ENCODE measurements at places on chromosomes 2 and 18.

GRCh38 chr2:2950403-2950952 lies 427.1 kb downstream of the EIPR1 start:
- DNase-seq, result no peak

- DNase-seq, result no peak
These were observed 69.7 kb downstream of the EPHA4 start for GRCh38 chr2:221502270-221503010.

GRCh38 chr2:152623775-152624174 lies 93.5 kb downstream of the PRPF40A start:
- DNase-seq, result no peak

GRCh38 chr2:70715071-70715985 lies 52.7 kb downstream of the ADD2 start:
- DNase-seq, result no peak

- DNase-seq, result no peak
These were observed 95.9 kb downstream of the NCOA1 start for GRCh38 chr2:24586955-24587354.

DNA sequence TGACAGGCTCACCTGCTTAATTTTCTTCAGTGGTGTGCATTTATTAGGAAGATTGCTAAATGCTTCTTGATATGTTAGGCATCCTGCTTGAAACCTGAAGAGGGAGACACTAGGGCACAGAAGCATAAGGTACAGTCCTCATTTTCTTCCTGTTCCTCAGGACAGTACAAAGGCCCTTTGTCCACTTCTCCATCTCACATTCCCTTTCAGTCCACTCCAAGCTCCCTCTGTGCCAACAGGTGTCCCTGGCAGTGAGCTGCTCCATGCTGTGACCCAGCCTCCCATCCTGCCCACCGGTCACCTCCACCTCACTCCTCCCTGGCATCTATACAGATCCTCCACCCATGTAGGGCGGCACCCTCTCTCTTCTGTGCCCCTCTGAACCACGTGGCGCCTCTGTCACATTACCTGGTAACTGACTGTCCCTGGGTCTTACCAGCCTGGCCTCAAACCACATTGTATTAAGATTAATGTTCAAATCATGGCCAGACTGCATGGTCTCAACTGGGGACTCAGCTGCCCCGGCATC lies 162.8 kb downstream of the VAPA start:
- no peak for DNase-seq

GRCh38 chr2:211976076-211976475 lies 562.5 kb downstream of the ERBB4 start:
- DNase-seq, result no peak

DNA sequence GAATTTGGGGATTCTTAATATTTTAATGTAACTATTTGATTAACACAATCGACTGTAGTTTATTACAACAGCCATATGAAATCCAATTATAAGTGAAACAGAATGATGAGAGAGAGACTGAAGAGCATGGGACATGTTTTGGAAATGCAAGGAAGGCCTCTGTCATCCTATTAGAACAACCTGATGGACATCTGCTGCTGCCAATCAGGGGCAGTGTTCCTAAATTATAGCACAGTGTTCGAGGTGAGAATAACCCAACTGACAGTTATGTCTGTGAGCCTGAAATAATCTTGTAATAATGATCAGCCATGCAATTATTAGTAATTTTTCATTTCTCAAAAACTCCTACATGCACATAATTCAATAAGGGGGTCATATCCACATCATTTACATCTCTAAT lies 73.6 kb downstream of the CCDC141 start:
- DNase-seq, result no peak

DNA sequence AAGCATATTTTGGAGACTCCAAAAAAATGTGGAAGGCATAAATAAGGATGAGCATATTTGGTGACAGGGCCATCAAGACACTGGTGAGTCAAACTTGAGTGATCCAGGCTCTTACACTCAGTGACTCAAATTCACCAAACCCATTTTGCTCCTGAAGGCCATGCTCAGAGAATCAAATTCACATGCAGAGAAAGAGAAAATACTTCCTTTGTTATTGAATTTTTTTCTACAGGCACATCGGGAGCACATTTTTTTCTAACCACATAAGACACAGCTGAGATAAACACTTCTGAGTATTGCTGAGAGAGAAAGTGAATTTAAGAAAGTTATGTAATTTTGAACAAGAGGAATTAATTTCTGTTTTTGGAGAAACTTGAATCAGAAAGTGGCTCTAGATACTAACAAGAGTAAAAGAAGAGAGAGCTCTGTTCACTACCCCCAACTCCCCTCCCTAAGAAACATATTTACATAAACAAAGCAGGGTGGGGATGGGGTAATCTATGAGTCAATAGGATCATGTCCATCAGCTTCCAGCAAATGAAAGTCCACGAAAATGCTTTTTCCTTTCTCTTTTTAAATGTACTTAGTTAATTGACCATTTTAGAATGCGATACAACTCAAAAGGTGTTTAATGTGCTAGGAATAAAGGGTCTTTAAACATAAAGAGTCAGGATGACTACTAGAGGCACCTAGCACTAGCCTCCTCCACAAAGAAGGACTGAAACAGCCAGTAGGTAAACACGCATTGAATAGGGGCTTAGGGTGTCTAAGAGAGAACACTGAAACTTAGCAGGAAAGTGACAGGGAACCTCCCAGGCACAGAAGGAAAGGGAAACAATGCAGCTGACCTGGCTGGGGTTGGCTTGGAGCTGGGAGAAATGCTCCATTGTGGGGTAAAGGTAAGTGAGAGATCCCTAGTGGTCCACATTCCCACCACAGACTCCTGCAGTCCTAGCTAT lies 152.3 kb downstream of the KCNE4 start:
- DNase-seq, result no peak

GRCh38 chr18:32405588-32405987 lies 65.1 kb downstream of the GAREM1 start:
- DNase-seq, result no peak

- DNase-seq, result no peak
These were observed 129.4 kb upstream of the NCK2 start for GRCh38 chr2:105615305-105615704.

DNA sequence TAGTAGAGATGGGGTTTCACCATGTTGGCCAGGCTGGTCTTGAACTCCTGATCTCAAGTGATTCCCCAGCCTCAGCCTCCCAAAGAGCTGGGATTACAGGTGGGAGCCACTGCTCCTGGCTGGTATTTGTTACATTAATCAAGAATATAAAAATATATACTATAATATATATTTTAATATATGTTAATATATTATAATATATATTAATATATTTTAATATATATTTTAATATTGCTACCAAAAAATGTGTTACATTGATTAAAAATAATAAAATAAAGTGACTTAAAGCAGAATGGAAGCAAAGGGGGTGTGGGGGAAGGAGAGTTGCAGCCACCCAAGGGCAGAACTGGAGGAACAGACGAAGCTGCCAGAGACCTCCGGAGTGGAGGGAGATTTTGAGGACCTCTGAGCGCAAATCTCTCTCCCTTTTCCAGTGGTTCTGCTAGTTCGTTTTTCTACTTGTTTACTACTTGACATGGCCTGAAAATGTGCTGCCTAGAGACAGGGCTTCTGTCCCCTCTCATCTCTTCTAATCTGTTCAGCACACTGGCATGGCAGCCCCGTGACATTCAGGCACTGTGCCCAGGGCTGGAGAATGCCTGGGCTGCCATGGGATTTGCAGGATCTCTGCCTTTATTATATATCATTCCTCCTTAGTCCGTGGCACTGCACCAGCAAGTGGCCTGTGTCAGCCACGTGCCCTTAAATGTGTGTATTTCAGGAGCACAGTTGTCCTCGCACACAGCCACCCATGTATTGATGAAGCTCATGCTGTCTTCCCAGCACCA lies 47.9 kb upstream of the RAB12 start:
- DNase-seq, result no peak

- no peak for DNase-seq
These were observed 13.2 kb downstream of the KCTD18 start for GRCh38 chr2:200496696-200497095.

DNA sequence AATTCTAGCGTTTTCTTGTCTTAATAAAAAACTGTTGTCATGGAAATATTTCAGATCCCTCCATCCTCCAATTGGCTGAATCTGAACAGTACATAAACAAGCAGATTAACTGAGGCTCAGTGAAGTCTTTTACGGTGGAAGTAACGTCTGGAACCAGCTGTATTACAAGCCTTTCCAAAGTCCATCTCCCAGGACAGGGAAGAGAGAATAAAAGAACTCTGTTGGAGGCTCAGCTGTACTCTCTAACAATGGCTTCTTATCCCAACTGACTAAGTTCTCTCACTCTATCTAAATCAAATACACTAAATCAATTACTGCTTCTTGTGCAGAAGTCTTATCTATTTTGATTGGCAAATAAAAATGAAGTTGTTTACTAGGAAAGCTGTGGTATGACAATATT lies 19.9 kb upstream of the NEDD4L start:
- no peak for DNase-seq

- no peak for DNase-seq
These were observed 710.0 kb downstream of the LRRTM4 start for GRCh38 chr2:76812156-76812555.

DNA sequence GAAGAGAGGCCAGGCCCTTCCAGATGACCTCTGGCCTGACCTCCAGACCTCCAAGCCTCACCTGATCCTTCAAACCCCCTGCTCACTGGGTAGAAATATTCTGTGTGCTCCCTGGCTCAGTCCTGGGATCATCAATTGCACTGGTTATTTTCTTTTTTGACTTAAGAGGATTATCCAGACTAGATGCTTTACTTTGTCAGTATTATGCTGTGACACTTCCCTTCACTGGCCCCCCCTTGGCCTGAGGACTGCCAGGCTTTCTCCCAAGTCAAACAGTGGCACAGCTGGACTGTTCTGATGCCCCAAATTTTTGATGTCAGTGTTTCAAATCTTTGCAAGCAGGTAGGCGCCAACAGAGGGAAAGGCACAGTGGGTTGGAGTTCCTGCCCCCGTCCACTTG lies 156.3 kb upstream of the SKOR2 start:
- no peak for DNase-seq

GRCh38 chr2:132670496-132671150 lies 618 bp upstream of the LYPD1 start:
- DNase-seq, result no peak

- DNase-seq, result no peak
These were observed 118.1 kb downstream of the KLHL29 start for GRCh38 chr2:23503097-23503496.

DNA sequence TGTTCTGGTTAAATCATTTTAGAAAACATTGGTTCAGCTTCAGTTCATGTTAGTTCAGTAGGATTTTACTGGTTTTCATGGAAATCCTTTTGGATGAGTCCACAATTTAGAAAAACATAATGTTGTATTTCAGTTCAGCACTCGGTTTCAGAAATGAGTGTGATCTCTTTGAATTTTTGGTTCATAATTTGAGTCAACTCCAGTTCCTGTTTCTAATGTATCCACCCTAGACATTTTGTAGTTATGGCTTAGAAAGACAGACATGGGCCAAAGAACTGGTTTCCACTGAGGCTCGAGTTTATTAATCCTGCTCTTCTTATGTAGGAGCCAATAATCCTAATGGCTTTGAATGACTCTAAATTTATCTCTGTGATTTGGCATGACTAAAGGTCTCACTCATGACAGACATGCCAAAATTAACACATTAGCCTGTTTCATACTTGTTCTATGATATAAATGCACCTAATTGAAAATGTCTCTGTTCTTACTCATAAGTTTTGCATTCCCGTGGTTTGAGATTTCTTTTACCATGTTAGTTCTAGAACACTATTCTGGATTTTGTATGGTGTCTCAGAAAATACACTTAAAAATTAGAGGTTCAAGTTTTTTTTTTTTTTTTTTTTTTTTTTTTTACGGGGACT lies 82.3 kb upstream of the SPRED2 start:
- DNase-seq, result no peak

GRCh38 chr2:191811807-191812602 lies 34.9 kb downstream of the CAVIN2 start:
- DNase-seq, result no peak

- DNase-seq, result no peak
These were observed 35.1 kb downstream of the MYO1B start for GRCh38 chr2:191280290-191280689.

DNA sequence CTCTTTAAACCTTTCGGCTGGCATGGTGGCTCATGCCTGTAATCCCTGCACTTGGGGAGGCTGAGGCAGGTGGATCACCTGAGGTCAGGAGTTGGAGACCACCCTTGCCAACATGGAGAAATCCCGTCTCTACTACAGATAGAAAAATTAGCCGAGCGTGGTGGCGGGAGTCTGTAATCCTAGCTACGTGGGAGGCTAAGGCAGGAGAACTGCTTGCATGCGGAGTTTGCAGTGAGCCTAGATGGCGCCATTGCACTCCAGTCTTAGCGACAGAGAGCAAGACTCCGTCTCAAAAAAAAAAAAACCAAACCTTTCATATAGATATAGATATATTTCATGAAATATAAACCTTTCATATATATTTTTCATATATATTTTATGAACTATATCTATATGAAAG lies 864.7 kb downstream of the TRIB2 start:
- DNase-seq, result no peak

DNA sequence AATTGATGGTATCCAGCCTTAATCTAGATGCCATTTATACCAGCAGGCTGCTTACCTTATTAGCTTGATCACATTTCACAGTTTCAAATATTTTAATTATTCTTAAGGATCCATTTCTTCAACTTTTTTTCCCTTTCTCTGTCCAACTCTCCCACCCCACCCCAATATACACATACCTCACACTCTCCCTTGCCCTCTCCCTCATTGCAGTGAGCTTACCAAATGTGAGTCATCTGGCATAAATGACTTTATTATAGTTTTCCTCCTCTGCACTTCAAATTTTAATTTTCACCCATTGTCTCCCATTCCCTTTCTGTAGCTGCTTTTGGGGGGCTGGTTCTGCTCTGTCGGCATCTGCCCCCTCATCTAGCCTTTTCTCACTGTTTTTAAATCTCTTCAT lies 12.9 kb downstream of the HTR2B start:
- DNase-seq, result no peak

DNA sequence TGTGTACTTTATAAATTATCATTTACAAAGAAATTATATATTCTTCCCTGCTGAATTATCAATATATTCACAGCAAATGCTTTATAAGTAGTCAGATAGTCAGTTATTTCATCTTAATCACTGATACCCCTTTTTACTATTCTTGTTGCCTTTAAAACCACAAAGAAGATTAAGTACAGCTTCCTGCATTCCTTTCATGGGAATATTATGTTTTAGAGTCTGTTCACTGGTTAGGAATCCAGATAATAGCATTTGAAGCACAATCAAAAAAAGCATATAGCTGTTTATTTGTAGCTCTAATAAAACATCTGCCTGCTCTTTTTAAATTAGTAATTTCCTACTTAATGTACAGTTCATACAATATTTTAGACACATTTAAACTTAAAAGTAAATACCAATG lies 508.9 kb downstream of the FBXO15 start:
- DNase-seq, result no peak

DNA sequence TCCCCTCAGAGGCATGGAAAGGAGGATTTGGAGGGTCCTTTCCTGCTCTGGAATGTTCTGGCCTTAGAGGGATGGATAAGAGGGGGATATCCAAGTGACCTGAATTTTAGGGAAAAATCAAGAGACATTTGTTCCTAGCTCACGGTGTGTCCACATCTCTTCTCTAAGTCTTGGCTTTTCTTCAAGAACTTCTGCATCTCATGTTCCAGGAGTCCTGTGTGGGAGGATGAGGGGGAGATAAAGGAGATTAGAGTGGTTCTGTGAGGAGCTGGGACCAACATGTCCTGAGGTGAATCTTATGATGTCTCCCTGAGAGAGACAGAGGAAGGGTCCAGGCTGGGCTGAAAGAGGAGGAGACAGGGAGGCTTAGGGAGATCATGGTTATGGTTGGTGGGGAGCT lies 11.7 kb downstream of the EMX1 start:
- DNase-seq, result no peak
